ENCODE measurements at places on chromosomes 1 and 21. TPM values are rescaled to one million over a fixed set of nuclear protein-coding genes. Genes with fewer than 3 reads are reported as not detected.

GRHL3 gene
- 0.33 TPM for total RNA-seq

DNA sequence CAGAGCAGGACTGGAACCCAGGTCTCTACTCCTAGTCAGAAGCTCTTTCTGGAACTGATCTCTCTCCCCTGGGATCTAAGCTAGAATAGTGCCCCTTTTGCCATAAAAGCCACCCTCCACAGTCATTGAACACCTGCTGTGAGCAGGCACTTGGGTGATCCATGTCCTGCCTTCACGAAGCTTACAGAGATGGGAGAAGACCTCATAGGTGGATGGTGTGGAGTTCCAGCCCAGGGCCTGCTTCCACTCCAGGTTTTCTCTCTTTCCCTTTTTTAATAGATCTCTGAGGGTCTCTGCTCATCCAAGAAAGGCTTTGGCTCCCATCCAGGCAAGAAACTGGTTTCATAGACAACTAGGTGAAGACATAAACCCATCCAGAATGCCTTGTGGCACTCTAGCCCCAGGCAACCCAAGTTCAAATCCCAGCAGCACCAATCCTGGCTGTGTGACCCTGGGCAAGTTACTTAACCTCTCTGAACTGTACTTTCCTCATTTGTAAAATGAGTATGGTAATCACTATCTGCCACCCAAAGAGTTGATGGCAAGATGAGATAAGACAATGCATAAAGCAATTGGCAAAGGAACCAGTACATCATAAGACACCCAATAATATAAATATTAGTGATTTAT is 46.4 kb upstream of the TMEM51 start:
- DNase-seq = peak; percentile 40

DNA sequence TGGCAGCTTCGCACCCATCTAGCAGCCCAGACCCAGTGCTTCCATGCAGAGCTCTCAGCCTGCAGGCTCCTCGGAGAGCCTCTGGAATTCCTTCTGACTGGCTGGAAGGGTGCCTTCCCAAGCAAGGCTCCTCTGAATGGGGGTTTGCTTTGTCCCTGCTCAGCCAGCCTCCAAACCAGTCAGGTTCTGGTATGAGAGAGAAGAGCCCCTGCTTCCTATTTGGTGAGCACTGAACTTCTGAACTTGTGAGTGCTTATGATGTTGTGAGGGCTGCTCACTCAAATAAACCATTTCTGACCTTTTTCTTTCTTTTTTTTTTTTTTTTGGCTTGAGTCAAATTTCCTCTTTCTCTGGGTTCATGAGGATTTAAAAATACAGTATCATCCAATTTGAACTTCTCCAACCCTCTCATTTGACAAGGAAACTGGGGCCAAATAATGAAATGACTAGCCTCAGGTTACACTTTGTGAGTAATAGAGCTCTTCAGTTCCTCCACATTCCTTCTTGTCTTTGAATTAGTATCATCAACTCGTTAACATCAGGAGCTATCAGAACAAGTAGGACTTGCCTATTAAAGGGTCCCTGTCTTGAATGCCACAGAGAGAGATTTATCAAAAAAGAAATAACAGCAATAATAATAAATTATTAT is 39.6 kb downstream of the GFI1 start:
- peak; percentile 42 for DNase-seq

ERICH3 gene
- not detected for total RNA-seq

DNA sequence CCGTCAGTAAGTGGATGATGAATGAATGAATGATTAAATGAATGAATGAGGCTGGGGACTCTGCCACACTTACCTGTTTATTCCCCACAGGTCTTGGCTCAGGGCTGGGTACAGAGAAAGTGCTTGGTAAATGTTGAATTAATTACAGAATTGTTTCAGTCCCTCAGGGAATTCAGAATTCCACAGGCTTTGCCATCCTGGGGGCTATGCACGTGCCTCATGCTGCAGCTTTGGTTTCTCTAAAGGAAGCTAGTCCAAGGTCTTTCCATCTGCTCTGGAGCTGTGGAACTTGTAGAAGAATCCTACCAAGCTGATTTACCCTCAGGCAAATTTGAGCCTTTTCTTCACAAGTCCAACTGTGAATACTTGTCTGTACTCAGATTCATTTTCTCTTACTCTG is 376.8 kb upstream of the AJAP1 start:
- DNase-seq = no peak
